ENCODE measurements at places on chromosomes 12 and 14. TPM values are rescaled to one million over a fixed set of nuclear protein-coding genes. Genes with fewer than 3 reads are reported as not detected.

COCH gene
- total RNA-seq: 13.8 TPM

OR4E2 gene
- total RNA-seq: 0.70 TPM

OAS1 gene
- total RNA-seq: 252 TPM

SIRT4 gene
- 3.3 TPM for total RNA-seq

PTGDR gene
- total RNA-seq: not detected

USP44 gene
- total RNA-seq: 10.1 TPM

KLRF2 gene
- not detected for total RNA-seq

EAPP gene
- 68.3 TPM for total RNA-seq

DEGS2 gene
- total RNA-seq: 1.0 TPM

ZFYVE21 gene
- 39.1 TPM for total RNA-seq

PTPRO gene
- total RNA-seq: 25.7 TPM

PKP2 gene
- 1.6 TPM for total RNA-seq

INTS13 gene
- 17.4 TPM for total RNA-seq

ACSM4 gene
- 0.54 TPM for total RNA-seq

AQP5 gene
- total RNA-seq: not detected

INHBE gene
- total RNA-seq: 1.9 TPM

TAS2R14 gene
- total RNA-seq: 5.9 TPM

ANKS1B gene
- total RNA-seq: 11.8 TPM

KCNC2 gene
- total RNA-seq: not detected

NEUROD4 gene
- total RNA-seq: not detected

FGF6 gene
- not detected for total RNA-seq

IFI27 gene
- 4.3 TPM for total RNA-seq

GSG1 gene
- 1.1 TPM for total RNA-seq

SRGAP1 gene
- 9.6 TPM for total RNA-seq

P2RX7 gene
- 0.09 TPM for total RNA-seq

FAM186B gene
- total RNA-seq: 1.8 TPM

B4GALNT3 gene
- 1.1 TPM for total RNA-seq

RTL1 gene
- total RNA-seq: 16.0 TPM

DPPA3 gene
- total RNA-seq: not detected

PDZRN4 gene
- 0.20 TPM for total RNA-seq

All from motor neuron (in vitro differentiated cells).